CD4-positive, alpha-beta memory T cell (primary cell): ENCODE measurements at places on chromosomes 3 and 15.

- DNase-seq: no peak
Measured at GRCh38 chr15:100895721-100896120, 16.1 kb downstream of the ALDH1A3 start.

- peak; percentile 7 for DNase-seq
Measured at GRCh38 chr3:170869239-170869590, 780 bp downstream of the RPL22L1 start.

GRCh38 chr3:76673171-76673570 lies 366.7 kb upstream of the ROBO2 start:
- no peak for DNase-seq

DNA sequence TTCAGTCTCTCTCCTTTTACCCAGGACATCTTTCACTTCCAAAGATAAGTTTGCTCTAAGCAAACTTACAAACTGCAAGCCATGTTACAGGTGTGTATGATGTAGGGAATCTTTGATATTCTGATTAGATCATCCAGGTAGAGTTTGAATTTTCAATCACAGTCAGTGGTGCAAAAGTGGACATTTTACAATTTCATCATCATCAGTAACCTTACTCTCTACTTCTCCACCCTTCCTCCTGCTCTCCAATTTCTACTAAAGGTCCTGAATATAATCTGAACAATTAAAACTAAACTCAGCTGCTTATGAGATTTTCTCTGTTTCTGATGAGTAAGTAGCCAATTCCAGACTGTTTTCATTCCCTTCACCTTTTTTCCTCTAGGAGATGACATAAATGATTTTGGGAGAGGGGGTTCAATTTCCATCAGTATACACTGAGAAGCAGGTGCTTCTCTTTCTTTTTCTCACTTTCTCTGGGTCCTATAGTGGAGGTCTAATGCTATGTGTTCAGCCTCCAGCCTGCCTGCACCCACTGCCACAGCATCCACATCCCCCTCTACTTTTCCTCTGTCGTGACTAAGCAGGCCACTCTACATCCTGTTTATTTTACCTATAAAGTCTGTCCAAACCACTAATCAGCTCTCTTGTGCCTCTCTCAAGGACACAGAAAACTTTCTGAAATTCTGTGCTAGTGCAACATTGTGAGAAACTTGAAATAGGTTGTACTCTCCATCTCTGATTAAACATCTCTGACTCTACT lies 27.6 kb downstream of the SUCNR1 start:
- no peak for DNase-seq

- DNase-seq: no peak
Measured at GRCh38 chr15:48928877-48929538, 34.7 kb downstream of the SHC4 start.

- DNase-seq: peak; percentile 18
Measured at GRCh38 chr3:149657321-149657925, 402 bp downstream of the WWTR1 start.

- peak; percentile 63 for DNase-seq
Measured at GRCh38 chr3:46705022-46705530, 3.9 kb downstream of the TMIE start.

DNA sequence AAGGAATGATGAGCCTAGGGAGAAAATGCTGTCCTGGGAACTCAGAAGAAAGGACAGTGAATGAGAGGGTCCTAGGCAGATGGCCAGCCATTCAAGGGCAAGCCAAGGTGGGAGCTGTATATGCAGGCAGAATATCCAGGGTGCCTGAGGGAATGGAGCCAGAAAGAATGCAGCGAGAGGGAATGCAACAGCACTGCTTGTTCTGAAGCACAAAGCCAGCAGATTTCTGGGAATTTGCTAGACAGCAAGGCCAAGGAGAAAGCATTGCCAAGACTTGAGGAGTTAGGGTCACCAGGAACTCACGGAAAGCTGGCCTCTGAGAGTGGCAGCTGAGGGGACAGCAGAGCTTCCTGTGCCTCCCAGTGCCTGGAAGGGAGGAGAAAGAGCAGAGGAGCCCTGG lies 200.6 kb downstream of the MYRIP start:
- DNase-seq: no peak

GRCh38 chr3:141860766-141861513 lies 15.5 kb upstream of the ATP1B3 start:
- DNase-seq: no peak

DNA sequence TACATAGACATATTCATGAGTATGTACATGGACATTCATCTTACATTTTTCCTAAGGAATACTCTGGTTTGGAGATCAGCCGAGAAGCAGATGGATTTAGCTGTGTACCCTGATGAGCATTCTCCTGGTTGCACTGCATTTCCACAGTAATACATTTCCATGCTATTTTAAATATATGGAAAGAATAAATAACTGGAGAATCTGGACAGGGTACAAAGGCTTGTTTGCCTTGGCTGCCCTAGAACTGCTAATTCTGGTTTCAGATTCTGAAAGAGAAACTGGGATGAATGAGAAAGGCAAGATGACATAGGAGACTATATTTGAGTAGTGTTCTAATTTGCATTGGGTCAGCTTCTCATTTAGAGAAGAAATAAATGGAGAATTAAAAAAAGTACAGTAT lies 190.8 kb upstream of the FAM3D start:
- no peak for DNase-seq

- no peak for DNase-seq
Measured at GRCh38 chr3:65746848-65747247, 291.9 kb downstream of the MAGI1 start.

GRCh38 chr3:26422415-26422814 lies 200.2 kb upstream of the LRRC3B start:
- no peak for DNase-seq

GRCh38 chr3:66482018-66482404 lies 18.8 kb downstream of the LRIG1 start:
- DNase-seq: no peak

DNA sequence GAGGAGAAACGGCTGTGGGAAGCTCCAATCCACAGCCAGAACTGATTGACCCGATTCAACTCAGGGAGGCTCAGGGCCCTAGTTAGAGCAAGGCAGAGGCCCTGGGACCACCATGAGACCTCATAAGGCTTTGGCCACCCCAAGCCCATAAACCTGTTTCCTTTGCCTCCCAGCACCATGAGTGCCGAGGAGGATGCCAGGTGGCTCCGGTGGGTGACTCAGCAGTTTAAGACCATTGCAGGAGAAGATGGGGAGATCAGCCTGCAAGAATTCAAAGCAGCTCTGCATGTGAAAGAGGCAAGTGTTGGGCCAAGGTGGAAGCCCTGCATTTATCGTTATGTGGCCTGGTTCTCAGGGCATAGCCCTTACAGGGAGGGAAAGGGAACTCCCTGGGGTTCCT lies 11.9 kb downstream of the NOX5 start:
- DNase-seq: no peak

DNA sequence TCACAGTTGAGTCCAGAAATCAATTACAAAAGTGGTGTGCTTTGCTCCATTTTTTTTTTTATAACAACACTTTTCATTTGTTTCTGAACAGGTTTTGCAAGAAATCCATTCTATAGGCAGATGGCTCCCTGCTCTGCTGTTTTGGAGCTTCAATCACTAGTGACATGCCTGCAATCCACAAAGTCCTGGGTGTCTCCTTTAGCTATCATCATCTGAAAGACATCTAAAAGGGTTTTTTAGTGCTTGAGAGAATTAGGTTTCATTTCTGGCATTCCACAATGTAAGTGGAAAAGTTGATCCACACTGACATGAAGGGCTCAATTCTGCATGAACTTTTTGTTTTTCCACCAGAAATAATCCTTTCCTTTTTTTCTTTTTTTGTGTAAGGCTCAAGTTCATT lies 24.0 kb upstream of the MEIS2 start:
- DNase-seq: no peak

- no peak for DNase-seq
Measured at GRCh38 chr3:34256021-34256420, 457.6 kb downstream of the PDCD6IP start.

- no peak for DNase-seq
Measured at GRCh38 chr15:35768949-35769348, 223.0 kb upstream of the DPH6 start.

- no peak for DNase-seq
Measured at GRCh38 chr3:44321335-44321734, 17.2 kb upstream of the TCAIM start.

GRCh38 chr15:83207009-83207659 lies 489 bp downstream of the HDGFL3 start:
- peak; percentile 16 for DNase-seq
